Breast epithelium (tissue), 4 donors: ENCODE measurements at places on chromosomes 6 and 20. TPM values are rescaled to one million over a fixed set of nuclear protein-coding genes. Genes with fewer than 3 reads are reported as not detected.

The MEP1A gene
- total RNA-seq: 0.29 TPM

- no peak for DNase-seq
These were observed 508.1 kb downstream of the KIF16B start for GRCh38 chr20:16064989-16065707.

The ZNF311 gene
- 0.96 TPM for total RNA-seq

GRCh38 chr6:163137398-163137881 lies 277.1 kb upstream of the QKI start:
- no peak for DNase-seq

DNA sequence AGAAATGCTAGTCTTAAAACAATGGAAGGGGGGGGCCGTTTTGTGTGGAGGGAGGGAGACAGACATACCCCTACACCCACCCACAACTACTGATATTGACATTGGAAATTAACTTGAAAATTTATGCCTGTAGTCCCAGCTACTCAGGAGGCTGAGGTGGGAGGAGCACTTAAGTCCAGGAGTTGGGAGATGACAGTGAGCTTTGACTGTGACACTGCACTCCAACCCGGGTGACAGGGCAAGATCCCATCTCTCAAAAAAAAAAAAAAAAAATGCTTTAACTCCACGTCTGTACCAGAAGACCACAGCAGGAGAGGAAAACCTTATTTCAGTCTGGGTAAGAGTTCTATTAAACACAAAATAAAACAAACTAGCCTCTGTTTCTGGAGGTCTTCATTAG lies 2.2 kb downstream of the TBC1D20 start:
- no peak for DNase-seq

The SNAI1 gene
- 0.80 TPM for total RNA-seq

- no peak for DNase-seq
These were observed 55.0 kb downstream of the KIF13A start for GRCh38 chr6:17932330-17932852.
